ENCODE measurements at places on chromosomes 4 and X. TPM values are rescaled to one million over a fixed set of nuclear protein-coding genes. Genes with fewer than 3 reads are reported as not detected.

DNA sequence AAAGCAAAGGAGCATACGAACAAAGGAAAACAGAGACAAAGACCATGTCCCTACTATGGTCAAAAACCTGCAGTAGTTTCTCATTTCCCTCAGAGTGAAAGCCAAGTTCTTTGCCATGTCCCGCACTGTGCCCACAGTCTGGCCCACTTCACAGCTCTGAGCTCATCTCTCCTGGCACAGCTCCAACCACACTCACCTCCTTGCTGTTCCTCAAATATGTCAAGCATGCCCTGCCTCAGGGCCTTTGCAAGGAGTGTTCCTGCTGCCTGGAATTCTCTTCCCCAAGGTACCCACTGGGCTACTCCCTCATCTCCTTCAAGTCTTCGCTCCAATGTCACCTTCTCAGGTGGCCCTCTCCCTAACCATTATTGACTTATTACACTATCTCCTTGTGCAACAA is 72.1 kb downstream of the COX18 start:
- DNase-seq: no peak

DNA sequence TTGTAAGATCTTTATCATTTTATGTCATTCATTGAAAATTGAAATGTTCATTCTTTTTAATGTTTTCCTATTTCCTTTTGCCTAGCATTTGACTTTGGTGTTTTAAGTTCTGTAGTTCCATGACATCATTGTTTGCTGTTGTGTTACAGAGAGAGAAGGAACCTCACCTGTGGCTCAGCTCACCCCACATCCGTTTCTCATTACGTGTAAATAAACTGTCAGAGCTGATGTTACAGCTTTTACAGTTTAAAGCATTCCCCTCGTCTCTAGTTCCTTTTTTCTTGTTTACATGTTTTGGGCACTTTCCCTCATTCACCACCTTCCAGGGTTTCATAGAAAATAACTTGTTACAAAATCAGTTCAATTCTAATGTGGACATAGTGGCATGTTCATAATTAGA is 137.2 kb downstream of the FNIP2 start:
- no peak for DNase-seq

UGT2A1 gene
- not detected for total RNA-seq

DNA sequence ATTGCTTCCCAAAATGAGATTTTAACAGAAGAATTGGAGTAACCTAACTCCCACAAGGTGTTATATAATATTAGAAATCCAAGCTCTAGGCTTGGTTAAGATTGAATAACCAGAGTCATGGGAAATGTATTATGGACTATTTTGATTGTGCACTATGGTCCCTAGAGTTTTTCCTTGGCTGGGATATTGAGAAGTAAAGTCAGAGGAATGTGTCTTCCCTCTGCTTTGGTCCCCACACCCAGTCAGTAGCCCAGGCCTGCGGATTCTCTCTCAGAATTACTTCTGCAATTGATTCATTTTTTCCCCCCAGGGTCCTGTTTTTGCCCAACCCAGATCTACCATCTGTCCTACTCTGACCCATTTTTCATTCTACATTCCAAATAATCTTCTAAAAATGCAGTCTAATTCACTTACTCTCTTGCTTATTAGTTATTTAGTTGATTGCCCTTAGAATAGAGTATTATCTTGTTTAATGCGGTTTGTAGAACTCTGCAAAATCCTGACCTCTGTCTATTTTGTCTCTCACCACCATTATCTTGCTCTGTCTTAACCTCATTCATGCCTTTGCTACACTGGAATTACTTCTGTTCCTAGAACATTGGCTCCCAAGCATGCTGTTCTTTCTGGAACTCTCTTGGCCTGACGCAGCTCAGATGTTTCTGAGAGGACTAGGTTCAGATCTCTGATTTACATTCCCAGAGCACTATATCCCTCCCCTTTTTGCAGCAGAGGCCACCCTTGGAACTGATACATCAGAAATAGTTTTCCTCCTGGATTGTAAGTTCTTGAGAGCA is 23.6 kb downstream of the GUCY1A1 start:
- DNase-seq: no peak

BRCC3 gene
- 12.3 TPM for total RNA-seq

AMOT gene
- total RNA-seq: 38.2 TPM

All from sciatic nerve (tissue), 2 donors.